ENCODE measurements at places on chromosomes 7 and 10.

- no peak for DNase-seq
Observed at GRCh38 chr10:28471652-28472050, 61.3 kb upstream of the WAC start.

DNA sequence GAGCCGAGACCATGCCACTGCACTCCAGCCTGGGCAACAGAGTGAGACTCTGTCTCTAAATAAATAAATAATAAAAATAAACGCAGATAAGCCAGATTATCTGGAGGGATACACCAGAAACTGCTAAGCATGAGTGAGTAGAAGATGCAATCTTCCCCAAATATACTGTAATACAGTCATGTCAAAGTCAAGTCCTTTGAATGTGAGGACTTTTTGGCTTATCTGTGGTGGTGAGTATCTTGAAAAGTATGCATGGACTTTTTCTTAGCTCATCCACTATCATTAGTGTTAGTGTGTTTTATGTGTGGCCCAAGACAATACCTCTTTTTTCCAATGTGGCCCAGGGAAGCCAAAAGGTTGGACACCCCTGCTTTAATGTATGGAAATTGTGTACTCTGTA, 44.7 kb upstream of the PITRM1 start:
- DNase-seq = no peak

DNA sequence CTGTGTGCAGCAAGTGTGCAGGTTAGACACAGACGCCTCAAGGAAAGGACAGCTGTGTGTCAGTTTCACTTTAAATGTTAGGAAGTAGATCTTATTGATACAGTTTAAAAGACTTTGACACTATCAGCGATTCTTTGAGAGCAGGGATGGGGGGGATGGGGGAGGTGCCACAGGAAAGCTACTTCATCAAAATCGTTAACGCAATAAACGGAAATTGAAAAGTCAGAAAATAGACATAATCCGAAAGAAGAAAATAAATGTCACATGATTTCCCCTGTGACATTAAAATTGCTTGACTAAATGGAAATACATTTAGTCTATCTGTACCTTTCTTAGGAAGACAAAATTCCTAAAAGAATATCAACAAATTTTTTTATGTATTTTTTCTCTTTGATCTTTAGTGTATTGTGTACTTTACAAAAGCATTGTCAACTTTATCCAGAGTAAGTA, 476 bp upstream of the ZNF33B start:
- DNase-seq = no peak

DNA sequence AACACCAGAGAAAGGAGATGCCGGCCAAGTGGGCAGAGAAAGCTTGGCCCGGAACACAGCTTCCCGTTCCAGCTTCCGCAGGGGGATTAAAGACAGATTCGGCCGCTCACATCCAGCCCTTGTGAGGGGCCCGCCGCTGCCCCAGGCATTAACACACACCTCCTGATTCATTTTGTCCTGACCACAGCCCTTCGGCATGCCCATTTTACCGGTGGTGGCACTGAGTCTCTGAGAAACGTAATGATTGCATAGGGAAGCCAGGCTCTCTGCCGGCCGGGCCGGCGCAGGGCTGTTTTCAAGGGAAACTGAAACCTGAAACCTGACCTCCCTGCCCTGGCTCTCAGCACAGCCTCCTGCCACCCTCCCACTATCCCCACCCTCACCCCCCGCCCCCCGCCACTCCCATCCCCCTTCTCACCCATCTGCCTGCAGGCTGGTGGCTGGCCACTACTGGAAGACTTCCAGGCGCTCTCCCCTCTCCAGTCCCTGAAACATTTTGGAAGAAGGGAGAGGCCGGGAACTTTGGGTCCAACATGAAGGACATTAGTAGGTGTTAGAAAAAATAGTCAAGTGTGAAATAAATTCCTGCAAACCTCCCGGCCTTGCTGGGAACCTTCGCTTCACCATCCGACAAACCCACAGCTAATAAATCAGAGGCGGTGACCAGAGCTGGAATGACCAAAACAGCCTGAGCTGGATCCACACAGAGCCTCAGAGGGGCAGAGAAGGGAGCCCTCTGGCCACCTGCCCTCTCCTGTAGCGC, 83.5 kb upstream of the CUX1 start:
- peak; percentile 91 for DNase-seq

- no peak for DNase-seq
Observed at GRCh38 chr10:59212301-59212798, 35.9 kb downstream of the PHYHIPL start.
